ENCODE measurements at places on chromosomes 1 and 21.

- ATAC-seq, result no peak
Observed at GRCh38 chr1:107804134-107804533, 160.8 kb downstream of the VAV3 start.

DNA sequence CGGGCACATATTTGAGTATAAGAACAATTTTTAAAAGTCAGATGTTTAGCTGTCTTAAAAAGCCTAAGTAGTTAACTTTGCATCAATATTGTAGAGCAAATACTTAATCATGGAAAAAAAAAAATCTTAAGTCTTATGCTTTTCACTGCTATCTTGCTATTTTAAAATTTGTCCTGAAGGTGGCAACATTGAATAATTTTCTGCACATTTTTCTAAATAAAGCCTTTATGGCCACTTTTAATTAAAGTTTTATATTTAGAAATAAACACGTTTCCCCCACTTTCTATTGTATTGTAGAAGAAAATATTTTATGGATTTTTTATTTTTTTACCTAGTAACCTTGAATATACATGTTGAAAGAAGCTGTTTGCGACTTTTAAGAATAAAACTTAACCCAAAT lies 198.8 kb downstream of the AMY1C start:
- ATAC-seq, result no peak

- ATAC-seq, result no peak
Observed at GRCh38 chr1:153612755-153613331, at the start of gene S100A16. Gene S100A16 (minus strand): TSS chr1:153613137. CDS start chr1:153608151, 4,986 bp downstream.

DNA sequence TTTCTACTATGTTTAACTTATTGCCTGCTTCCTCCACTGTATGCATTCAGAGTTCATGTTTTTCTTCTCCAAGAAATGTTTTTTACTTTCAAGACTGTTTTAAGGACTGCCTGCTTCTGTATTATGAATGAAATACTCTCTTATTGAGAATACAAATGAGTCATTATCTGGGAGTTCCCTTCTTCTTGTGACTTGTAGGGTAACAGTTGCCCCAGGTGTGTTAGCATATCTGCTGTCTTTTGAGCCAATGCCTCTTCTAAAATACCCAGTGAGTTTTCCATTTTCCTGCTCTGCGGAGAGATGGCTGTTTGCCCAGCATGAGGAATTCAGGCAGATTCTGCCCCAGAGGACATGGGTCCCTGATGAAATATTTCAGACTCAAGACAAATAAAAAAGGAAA lies 34.1 kb upstream of the ST6GALNAC5 start:
- ATAC-seq, result no peak
